ENCODE measurements at places on chromosomes 1 and 21.

- no peak for DNase-seq
Measured at GRCh38 chr1:151832318-151832980, 847 bp upstream of the RORC start.

DNA sequence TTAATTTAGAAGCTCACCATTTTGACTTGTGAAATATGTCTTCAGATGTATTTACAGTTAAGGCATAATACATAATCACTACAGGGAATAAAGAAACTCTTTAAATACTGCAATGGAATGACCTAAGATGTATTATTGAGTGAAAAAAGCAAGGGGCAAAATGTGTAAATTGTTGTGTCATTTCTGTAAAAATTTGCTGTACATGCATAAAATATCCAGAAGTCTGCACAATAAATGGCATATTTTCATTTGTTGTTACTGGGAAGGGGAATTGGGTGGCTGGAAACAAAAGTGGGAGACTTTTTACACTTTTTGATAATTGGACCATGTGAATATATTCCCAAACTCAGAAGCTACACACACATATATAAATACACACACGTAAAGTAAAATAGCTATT lies 17.1 kb downstream of the LRIG2 start:
- no peak for DNase-seq

DNA sequence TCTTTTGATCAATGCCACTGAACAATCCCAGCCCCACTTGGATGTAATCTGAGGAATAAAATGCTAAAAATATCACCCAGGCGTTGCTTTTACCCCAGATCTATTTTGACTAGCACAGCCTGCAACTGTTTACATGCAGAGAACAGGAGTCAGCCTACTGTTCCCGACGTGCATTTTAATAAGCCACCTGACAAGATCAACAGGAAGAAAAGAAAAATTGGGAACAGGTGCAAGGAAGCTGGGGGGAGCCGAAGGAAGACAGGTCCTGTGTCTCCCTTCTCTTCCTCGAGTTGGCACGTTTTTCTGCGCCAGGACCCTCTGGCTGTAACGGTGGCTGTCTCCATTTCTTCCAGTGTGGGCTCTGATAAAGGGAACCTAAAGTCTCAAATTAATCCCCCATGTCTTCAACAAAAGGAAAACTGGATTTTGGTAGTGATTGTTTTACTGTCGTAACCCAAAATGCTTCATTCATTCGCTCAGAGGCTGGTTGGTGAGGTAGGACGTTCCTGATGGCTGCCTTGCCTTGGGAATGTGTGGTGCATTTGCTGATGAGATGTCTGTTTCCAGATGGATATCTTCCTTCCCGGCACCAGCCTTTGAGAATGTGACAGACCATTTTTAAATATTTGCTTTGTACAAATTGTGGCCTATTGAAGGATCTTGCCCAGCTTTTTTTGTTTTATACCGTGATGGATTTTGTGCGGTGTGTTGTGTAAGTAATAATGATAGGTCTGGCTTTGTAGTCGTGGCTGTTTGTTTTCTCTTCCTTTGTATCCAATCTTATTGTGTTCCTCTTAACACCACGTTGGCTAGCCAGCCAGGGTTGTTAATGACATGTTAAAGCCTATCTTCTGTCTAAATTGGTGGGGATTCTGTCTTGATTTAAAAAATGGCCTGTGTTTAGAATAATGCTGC lies 117.5 kb downstream of the C1orf21 start:
- no peak for DNase-seq

GRCh38 chr1:212190169-212190568 lies 95.0 kb upstream of the PPP2R5A start:
- no peak for DNase-seq

- no peak for DNase-seq
Measured at GRCh38 chr1:201026234-201026633, 2.7 kb upstream of the KIF21B start.

Measured in stimulated activated naive CD4-positive, alpha-beta T cell (primary cell).